T47D (cell line): ENCODE measurements at places on chromosomes 6 and 20.

GRCh38 chr6:16135066-16135465 is 6.2 kb downstream of the MYLIP start:
- DNase-seq: no peak

DNA sequence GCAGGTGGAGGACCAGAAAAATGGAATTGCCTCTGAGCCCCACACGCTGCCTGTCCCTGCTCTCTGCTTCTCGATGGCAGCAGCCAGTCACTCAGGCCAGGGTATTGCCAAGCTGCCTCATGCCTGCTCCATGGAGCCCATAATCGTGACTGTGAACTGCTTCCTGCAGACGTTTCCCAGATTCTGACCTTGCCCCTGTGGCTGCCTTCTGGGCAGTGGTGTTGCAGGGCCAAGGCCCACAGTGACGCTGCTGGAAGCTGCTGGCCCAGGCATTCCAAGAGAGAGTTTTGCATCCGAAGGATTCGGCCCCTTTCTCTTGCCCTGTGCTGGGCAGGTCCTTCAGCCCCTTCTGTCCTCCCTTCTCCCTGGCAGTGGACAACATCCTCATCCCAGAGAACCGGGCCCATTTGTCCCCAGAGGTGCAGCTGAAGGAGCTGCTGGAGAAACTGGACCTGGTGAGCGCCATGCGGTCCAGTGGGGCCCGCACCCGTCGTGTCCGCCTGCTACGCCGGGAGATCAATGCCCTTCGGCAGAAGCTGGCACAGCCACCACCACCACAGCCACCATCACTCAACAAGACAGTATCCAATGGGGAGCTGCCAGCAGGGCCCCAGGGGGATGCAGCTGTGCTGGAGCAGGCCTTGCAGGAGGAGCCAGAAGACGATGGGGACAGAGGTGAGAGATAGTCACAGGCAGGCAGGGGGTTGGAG is 14.5 kb downstream of the BRPF3 start:
- DNase-seq: no peak

DNA sequence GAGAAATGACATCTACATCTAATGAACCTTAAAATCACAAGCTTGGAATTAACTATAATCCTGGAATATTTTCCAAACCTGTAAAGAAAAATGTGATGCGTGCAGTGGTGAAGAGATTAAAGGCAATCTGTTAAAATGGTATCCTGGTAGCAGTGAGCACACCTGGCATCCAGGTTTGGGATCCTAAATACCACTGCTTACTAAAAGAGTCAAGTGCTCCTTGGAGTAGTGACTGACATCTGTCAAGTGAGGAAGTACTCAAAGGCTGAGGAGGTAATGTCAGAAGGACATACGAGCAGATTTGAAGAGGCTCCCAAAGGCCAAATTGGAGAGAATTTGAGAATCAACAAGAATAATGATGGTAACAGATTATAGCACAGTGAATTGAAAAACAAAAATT is 32.8 kb downstream of the PCMT1 start:
- DNase-seq: no peak

- DNase-seq: no peak
Measured at GRCh38 chr6:168155821-168156741, 77.1 kb upstream of the FRMD1 start.

GRCh38 chr20:55977690-55978459 is 27.4 kb downstream of the CBLN4 start:
- DNase-seq: no peak

- DNase-seq: no peak
Measured at GRCh38 chr6:7239590-7239948, 73.4 kb downstream of the SSR1 start.

DNA sequence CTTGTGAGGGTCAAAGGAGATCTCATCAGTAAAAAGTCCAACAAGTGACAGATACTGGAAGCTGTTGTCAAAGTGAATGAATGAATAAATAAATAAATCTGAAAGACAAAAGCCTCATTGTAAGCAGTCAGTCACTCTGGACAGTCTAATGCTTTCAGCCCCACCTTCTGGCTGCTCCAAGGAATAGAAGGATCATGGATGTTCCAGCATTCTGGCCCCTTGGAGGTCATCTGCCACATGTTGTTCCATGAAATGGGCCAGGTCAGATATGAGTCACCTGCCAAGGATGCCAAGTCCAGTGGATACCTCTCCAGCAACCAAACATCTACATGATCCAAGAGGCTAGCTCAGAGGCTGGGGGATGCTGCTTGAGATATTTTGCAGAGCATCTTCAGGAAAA is 185.6 kb downstream of the BMP7 start:
- peak; percentile 60 for DNase-seq
